ENCODE measurements at places on chromosomes 6 and 20. TPM values are rescaled to one million over a fixed set of nuclear protein-coding genes. Genes with fewer than 3 reads are reported as not detected.

C6orf15 gene
- not detected for total RNA-seq

PRL gene
- not detected for total RNA-seq

LY6G6F gene
- not detected for total RNA-seq

HRH3 gene
- total RNA-seq, result not detected

NKX2-2 gene
- total RNA-seq, result not detected

FABP7 gene
- 9.5 TPM for total RNA-seq

MLN gene
- not detected for total RNA-seq

SH3BGRL2 gene
- 15.7 TPM for total RNA-seq

PTCRA gene
- not detected for total RNA-seq

ARHGAP18 gene
- total RNA-seq, result 5.2 TPM

ZNF322 gene
- 5.1 TPM for total RNA-seq

GNMT gene
- total RNA-seq, result 1.1 TPM

ANKRD6 gene
- total RNA-seq, result 1.6 TPM

BPIFB4 gene
- total RNA-seq, result not detected

CST4 gene
- total RNA-seq, result not detected

SMIM8 gene
- total RNA-seq, result 4.7 TPM

SLC26A8 gene
- not detected for total RNA-seq

MOG gene
- total RNA-seq, result not detected

SASH1 gene
- total RNA-seq, result 42.4 TPM

ADGRG6 gene
- 1.9 TPM for total RNA-seq

TCFL5 gene
- total RNA-seq, result 5.3 TPM

RWDD2A gene
- total RNA-seq, result 1.4 TPM

BCKDHB gene
- total RNA-seq, result 6.9 TPM

RAB44 gene
- not detected for total RNA-seq

TAGAP gene
- total RNA-seq, result 0.44 TPM

SCGN gene
- total RNA-seq, result not detected

HLA-DRA gene
- total RNA-seq, result 43.7 TPM

PLCB1 gene
- total RNA-seq, result 7.2 TPM

APCDD1L gene
- not detected for total RNA-seq

FRK gene
- total RNA-seq, result 1.6 TPM

CDSN gene
- not detected for total RNA-seq

TMEM170B gene
- total RNA-seq, result 5.5 TPM

FOXC1 gene
- 1.6 TPM for total RNA-seq

SALL4 gene
- total RNA-seq, result not detected

GRM1 gene
- total RNA-seq, result not detected

ULBP1 gene
- not detected for total RNA-seq

TREM1 gene
- total RNA-seq, result 2.6 TPM

SLC22A16 gene
- total RNA-seq, result not detected

All from gastrocnemius medialis (tissue), 4 donors.